ENCODE measurements at places on chromosomes 4 and X.

DNA sequence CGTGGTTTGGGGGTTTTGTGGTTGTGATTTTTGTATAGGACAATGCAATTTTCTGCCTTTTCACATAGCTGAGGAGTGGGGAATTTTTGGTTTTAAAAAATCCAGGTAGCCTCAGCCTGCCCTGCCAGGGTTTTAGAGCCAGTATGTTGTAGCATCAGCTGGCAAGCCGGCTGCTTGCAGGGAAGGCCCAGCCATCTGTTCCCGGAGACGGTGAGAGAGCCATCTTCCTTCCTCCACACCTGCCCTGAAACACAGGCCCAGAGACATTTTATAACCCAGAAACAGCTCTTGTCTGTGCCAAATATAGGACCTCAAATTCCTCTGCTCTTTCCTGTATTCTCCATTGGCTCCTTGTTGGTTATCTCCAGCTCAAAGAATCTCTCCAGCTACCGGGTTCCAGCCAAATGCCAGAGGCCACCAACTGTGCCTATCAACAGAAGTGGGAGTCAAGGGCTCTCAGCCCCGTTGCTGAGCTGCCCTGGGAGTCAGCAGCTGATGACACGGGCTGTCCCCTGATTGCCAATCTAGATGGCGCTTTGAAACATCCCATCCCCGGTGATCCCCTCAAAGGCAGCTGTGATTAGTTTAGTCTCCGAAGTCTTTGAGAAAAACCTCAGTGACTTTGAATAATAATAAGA, 595.2 kb downstream of the MID1IP1 start:
- DNase-seq: no peak

DNA sequence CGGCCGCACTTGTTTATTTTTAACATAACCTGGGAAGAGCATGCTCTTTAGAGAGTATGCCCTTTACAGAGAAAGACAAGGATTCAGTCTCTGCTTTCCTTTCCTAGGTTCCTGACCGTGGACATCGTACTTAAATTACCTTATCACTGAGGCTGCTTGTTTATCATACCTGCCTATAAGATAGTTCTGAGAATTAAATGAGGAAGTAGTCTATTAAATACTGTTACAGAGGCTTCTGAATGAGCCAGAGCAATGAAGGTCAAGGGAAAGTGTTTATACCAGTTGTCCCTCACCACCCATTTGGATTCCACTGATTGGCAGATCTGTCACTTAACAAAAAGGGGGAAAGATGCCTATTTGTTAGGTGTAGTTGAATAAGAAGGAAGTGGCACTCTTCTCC, 10.0 kb downstream of the TXLNG start:
- DNase-seq: no peak

GRCh38 chr4:184939978-184940377, 78.3 kb upstream of the HELT start:
- no peak for DNase-seq

DNA sequence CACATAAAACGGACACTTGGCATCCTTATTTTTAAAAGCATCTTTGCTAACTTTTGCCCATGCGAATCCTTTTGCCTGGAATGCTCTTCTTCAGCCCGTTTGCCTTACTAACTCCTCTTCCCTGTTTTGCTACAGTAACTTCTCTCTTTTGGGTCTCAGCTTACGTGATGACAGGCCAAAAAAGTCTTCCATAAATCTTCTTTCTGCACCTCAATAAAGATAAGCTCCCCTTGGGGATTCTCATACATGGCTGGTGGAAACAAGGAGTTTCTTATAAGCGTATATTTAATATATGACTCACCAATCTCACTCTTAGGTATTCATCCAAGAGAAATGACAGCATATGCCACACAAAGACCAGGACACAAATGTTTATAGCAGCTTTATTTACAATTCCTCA, 192.7 kb downstream of the RCHY1 start:
- no peak for DNase-seq

- no peak for DNase-seq
Measured at GRCh38 chrX:95860127-95860526, 824.5 kb upstream of the DIAPH2 start.

DNA sequence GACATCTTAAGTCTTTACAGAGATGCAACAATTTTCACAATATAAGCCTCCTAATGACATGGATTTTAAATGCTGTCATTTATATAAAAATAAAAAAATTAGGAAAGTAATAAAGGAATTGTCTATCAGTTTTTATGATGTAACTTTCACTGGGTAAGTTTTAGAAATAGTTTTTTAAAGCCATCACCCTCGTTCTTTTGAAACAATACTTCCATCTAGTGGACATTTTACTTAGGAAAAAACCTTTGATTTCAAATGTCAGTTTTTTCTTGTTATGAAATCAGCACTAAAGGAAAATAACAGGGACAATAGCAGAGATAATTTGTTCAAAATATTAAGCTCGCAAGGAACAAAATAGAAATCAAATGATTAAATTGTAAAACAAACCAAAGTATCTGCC, 24.3 kb upstream of the NDNF start:
- DNase-seq: no peak

DNA sequence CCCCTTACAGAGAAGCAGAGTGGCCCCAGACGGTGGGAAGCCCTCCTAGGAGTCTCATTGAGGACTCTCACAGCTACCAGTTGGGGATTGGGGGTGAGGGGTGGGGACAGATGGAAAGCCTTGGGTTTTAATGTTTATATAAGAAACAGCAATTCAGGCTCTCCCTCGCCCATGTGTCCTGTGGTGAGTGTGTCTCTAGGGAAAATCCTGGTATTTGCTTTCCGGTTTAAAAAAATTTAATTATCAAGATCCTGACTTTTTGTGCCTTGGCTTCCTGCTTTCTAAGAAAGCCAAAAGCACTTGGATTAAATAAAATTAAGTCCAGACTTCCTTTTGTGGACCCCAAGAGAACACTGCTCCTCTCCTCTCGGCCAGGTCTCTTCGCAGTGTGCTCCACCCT, 93.8 kb downstream of the SOWAHB start:
- no peak for DNase-seq

GRCh38 chrX:39874202-39874816, 223.4 kb downstream of the BCOR start:
- no peak for DNase-seq

DNA sequence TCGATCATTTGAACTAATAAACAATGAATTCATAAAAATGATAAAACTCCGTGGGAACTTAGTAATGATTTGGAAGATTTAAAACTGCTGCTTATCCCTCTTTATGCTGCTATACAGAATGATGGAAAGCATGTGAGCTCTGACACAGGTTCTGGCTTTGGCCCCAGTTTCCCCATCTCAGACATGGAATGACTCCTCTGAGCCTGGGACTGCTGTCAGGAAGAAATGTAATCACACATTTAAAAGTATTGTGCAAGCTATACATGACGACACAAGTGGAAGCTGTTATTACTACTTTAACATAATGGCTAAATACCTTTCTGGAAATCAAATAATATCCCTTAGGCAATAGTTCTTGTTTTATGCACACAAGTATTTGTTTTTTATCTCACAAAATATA, 161.7 kb downstream of the DCHS2 start:
- DNase-seq: no peak

GRCh38 chrX:37651921-37652452, 33.6 kb upstream of the XK start:
- DNase-seq: no peak
